NAMALWA (cell line): ENCODE measurements at places on chromosomes 6 and 20.

GRCh38 chr6:144123836-144124235, 26.5 kb upstream of the STX11 start:
- no peak for DNase-seq

DNA sequence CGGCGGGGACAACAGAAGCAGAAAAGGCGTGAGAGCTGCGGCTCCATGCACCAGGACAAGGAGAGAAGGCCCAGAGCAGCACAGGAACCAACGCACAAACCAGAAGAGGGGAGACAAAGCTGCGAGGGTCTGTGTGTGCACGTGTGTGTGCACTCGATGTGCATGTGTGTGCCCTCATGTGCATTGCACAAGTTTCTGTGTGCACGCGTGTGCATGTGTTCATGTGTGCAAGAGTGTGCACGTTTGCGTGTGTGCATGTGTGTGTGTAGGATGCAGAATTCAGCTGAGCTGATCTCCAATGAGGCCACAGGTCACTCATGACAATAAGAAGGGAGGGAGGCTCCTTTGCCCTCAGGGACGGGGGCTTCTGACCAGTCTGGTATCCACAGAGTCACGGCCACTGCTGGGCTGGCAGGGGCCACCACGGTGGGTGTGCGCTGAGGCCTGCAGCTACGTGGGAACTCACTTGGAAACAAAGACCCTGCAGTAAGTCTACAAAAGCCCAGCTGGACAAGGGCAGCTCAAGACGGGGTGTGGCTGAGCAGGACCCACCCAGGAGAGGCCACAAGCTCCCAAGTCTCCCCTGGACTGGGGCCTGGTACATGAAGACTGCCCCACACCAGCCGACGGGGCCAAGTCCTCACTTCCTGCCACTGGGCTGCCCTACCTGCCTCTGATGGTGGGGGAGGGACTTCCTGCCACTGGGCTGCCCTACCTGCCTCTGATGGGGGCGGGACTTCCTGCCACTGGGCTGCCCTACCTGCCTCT, 48.1 kb upstream of the CHRNA4 start:
- no peak for DNase-seq

DNA sequence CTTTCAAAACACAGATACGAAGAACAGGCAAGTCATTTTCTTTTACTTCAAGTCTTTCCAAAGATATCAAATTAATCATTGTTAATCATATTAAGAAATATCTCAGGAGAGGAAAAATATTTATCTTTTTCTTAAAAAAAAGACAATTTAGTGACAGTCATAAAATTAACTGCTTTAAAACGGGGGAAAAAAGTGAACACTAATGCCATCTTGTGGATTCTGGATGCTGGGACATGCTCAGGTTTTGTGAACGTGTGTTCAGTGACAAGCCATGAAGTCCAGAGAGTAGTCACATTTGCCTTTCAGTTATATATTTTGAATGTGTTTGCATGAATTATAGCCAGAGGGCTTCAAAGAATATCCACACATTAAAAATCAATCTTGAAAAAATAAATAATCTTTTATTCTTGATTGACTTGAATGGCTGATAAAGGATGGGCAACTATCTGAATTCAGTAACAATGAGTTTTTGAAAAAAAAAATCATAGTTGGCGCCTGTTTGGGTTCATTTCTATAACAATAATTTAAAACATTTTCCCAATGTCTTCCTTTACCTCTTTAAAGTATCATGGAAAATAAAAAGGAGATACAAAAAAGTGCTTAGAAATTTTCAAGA, 74.7 kb upstream of the NOX3 start:
- peak; percentile 74 for DNase-seq

GRCh38 chr6:154986787-154987235, 8.3 kb upstream of the TIAM2 start:
- DNase-seq = no peak
